ENCODE measurements at places on chromosomes 5 and 9. TPM values are rescaled to one million over a fixed set of nuclear protein-coding genes. Genes with fewer than 3 reads are reported as not detected.
A peak's percentile ranks its signal among the peaks of the same experiment; 100 is the strongest.

DNA sequence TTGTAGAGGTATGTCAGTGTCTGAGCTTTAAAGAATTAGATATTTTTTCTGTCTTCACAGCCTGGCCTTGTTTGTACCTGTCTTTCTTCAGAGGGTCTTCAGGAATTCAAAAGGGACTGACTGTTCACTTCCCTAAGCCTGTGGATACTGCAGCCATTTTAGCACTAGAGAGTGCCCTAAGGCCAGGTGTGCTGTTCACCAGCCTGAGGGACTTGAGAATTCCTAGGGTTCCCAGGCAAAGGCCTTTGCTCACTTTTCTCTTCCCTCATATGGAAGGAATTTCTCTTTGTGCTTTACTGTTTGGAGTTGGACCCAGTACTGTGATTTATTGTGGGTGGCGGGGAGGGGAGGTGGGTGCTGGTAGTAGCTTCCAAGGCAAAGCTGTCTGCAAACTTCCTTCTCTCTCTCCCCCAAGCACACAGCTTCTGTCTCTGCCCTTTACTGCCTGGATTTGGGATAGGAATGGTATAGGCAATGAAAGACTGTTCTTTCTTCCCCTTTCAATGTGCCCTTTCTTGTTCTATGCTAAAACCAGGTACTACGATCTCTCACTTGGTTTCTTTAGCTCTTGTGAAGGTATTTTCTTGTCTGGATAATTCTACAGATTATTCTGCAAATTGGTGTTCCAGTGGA, 9.7 kb upstream of the LRRC70 start:
- H3K4me1 ChIP-seq: no peaks in the 10 kb centered on the region
- no peak overlapping the region for H3K27ac ChIP-seq
- H3K27me3 ChIP-seq: no peaks in the 10 kb centered on the region
- DNase-seq: no peak
- H3K36me3 ChIP-seq: peaks cover 3% of the 10 kb centered on the region

DNA sequence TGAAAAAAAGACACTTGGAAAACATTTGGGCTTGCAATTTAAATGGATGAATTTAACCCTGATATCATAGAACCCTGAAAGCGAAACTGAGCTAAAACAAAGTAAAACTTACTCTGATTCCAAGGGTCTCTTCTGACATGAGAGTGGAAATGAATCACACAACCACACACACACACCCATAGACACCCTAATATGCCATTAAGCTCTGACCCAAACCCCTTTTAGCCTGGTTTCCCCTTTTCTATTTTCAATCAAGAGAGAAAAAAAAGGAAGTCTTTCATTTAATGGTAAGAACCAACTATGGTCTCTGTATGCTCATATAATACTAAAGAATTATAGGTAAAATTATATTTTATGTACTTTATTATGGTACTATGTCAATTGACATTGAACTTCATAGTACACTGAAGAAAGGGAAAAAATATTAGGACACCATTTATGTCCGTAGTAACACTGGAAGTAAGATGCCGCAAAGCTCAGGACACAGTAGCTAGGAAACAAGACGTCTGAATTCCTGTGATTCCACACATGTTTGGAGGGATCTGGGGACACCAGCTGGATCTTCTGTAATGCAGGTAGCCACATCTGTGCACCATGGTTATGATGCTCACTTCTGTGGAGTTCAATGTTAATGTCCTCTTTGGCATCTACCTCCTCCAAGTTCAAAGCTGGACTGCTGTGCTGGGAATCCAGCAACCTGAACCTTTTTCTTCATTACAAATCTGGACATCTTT, 95.8 kb downstream of the PCSK1 start:
- H3K27me3 ChIP-seq: no peaks in the 10 kb centered on the region
- H3K36me3 ChIP-seq: no peaks in the 10 kb centered on the region
- DNase-seq: no peak

The GABRA6 gene
- not detected for polyA plus RNA-seq

The FOXD4L4 gene
- not detected for polyA plus RNA-seq

- DNase-seq: no peak
- H3K27me3 ChIP-seq: no peaks in the 10 kb centered on the region
- no peak overlapping the region for H3K27ac ChIP-seq
- H3K36me3 ChIP-seq: no peaks in the 10 kb centered on the region
- no peaks in the 10 kb centered on the region for H3K4me1 ChIP-seq
- H3K4me3 ChIP-seq: no peak overlapping the region
Measured at GRCh38 chr5:62737766-62738165, 159.1 kb downstream of the LRRC70 start.

- H3K27me3 ChIP-seq: no peaks in the 10 kb centered on the region
- H3K4me3 ChIP-seq: peak overlapping the region; percentile 88
- H3K36me3 ChIP-seq: no peaks in the 10 kb centered on the region
Measured at GRCh38 chr5:56816546-56817081, 1.3 kb downstream of the MAP3K1 start.

DNA sequence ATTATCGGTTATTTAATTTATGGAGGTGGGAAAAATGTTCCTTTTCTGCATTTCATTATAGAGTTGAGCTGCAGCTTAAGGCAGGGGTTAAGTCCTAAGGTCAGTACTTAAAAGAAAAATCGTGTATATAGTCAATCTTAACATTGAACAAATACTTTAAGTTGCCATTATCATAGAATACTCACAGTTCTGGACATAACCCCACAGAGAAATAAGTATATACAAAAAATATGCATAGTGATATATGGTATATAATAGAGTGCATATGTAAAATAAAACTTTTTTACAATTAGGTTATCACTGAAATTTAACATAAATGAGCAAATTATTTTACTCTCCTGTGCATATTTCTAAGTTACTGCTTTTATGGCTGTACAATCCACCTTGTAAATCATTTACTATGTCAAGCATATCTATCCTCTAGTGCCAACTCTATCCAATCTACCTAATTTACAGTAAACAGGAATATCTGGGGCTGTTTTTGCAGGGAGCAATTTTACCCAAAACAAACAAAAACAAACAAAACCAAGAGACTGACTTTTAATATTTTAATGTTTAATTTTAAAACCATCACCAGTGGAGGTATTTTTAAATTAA, 28.8 kb downstream of the TTC39B start:
- no peaks in the 10 kb centered on the region for H3K4me1 ChIP-seq
- H3K27ac ChIP-seq: no peak overlapping the region
- H3K4me3 ChIP-seq: no peak overlapping the region
- H3K27me3 ChIP-seq: no peaks in the 10 kb centered on the region

DNA sequence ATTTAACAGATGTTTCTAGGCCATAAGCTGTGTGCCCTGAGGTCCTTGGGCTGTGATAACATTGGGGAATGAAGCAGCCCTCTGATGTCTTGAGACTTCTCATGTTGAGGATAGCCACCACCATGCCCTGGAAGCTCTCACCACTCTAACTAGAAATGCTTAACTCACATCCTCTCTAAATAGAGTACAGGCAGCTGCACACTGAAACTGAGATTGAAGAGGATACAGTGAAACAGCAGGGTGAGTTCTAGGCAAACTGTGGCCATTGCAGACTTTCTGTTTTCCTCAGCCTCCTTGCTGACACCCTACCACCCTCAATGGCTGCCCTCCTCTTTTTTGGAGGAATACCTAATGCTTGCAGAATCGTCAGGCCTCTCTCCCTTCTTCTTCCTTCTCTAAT, 22.4 kb downstream of the UTP15 start:
- no peaks in the 10 kb centered on the region for H3K4me1 ChIP-seq
- no peaks in the 10 kb centered on the region for H3K36me3 ChIP-seq
- no peaks in the 10 kb centered on the region for H3K27me3 ChIP-seq
- no peak for DNase-seq
- H3K27ac ChIP-seq: no peak overlapping the region
- H3K4me3 ChIP-seq: no peak overlapping the region

The HTR1A gene
- not detected for polyA plus RNA-seq

DNA sequence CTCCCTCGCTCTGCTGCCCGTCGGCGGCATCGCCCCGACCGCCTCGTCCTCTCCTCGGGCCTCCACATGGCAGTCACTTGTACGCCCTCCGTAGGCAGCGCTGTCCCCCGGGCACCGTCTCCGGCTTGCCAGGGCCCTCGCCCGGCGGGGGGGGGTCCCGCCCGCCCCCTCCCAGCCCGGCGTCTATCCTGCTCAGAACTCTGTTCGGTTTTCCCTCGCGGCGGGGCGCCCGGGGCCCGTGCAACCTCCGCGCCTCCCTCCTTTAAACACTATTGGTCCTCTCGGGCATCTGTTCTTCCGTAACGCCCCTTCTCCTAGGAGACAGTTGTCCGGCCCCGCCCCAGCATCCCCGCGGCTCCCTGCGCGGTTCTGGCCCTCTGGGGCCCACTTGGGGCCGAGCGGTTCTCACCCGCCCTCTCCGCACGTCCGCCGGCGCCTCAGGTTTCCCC, 831 bp downstream of the ODF2 start:
- peaks cover 14% of the 10 kb centered on the region for H3K4me1 ChIP-seq
- H3K4me3 ChIP-seq: peak overlapping the region; percentile 68
- peaks cover 25% of the 10 kb centered on the region for H3K36me3 ChIP-seq
- DNase-seq: peak; percentile 86

DNA sequence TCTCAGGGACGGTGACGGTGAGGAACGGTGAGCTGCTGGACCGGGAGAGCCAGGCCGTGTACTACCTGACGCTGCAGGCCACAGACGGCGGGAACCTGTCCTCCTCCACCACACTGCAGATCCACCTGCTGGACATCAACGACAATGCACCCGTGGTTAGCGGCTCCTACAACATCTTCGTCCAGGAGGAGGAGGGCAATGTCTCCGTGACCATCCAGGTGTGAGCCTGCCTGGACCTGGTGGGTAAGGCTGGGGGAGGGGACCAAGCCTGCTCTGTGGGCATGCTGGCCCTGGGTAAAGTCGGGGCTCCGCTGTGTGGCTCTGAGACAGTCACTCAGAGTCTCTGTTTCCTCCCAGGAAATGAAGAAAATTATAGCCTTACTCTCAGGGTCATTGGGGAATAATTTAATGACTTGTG, 29.3 kb downstream of the CDHR2 start:
- H3K4me3 ChIP-seq: no peak overlapping the region
- DNase-seq: no peak
- no peak overlapping the region for H3K27ac ChIP-seq
- H3K36me3 ChIP-seq: no peaks in the 10 kb centered on the region
- no peaks in the 10 kb centered on the region for H3K4me1 ChIP-seq

DNA sequence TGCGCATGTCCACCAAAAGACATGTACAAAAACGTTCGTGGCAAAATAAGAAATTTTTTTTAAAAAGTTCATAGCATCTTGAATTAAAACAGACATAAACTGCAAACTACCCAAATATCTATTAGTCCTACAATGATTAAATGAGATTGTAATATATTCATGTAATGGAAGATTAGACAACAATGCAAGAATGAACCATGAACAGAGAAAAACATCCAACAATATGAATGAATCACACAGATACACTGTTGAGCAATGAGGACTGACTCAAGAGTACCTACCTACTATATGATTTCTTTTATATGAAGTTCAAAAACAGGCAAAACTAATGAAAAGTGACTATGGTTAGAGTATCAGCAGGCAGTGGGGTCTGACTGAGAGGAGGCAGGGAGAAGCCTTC, 17.9 kb upstream of the CTNNAL1 start:
- H3K36me3 ChIP-seq: peaks cover 41% of the 10 kb centered on the region
- no peaks in the 10 kb centered on the region for H3K27me3 ChIP-seq
- no peak for DNase-seq
- H3K27ac ChIP-seq: no peak overlapping the region
- H3K4me3 ChIP-seq: no peak overlapping the region

- H3K27ac ChIP-seq: no peak overlapping the region
- no peak for DNase-seq
- H3K4me3 ChIP-seq: no peak overlapping the region
- H3K36me3 ChIP-seq: no peaks in the 10 kb centered on the region
Measured at GRCh38 chr5:50867140-50867539, 200.7 kb downstream of the PARP8 start.

The FGF10 gene
- polyA plus RNA-seq: 3.9 TPM

DNA sequence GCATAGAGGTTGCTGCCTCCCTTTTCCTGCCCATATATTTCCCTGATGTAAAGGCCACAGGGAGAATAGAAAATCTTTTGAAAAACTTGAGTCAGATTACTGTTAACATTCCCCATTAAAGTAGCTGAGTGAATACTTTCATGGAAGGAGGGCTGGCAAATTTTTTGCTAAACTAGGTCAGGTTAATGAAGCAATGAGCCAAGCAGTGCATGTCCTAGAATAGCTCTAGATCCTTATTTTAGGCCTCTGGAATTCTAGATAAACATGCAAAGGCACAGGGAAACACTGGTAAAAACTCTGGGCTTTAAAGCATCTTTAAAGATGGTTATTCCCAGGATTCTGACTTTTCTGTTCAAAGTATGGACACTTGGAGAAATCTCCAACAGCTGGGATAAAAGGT, 27.9 kb downstream of the TTC1 start:
- no peak overlapping the region for H3K4me3 ChIP-seq
- no peaks in the 10 kb centered on the region for H3K27me3 ChIP-seq
- no peak for DNase-seq
- no peaks in the 10 kb centered on the region for H3K4me1 ChIP-seq

- peak; percentile 65 for DNase-seq
- H3K4me3 ChIP-seq: no peak overlapping the region
- no peaks in the 10 kb centered on the region for H3K4me1 ChIP-seq
- H3K36me3 ChIP-seq: no peaks in the 10 kb centered on the region
Measured at GRCh38 chr5:179325296-179326031, 19.8 kb downstream of the ADAMTS2 start.

GRCh38 chr9:6581253-6581652, 64.3 kb downstream of the GLDC start:
- no peak overlapping the region for H3K27ac ChIP-seq
- no peaks in the 10 kb centered on the region for H3K36me3 ChIP-seq
- H3K4me1 ChIP-seq: no peaks in the 10 kb centered on the region
- no peak for DNase-seq
- H3K4me3 ChIP-seq: no peak overlapping the region

DNA sequence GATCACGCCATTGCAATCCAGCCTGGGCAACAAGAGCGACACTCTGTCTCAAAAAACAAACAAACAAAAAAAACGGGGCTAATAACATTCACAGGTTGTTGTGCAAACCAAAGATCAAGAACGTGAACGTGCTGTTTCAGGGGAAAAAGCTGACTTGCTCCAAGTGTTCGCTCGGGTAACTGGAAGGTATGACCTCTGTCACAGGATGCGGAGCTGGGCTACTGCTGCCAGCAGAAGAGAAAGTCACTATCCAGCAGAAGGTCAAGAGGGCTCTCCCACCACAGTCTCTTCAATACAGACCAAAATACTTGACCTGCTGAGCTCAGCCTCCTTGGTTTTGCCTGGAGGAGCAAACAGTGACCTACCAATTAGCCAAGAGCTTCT, 59.7 kb downstream of the ABCA1 start:
- no peak overlapping the region for H3K4me3 ChIP-seq
- no peak for DNase-seq
- peak overlapping the region; percentile 51 for H3K27ac ChIP-seq
- peaks cover 93% of the 10 kb centered on the region for H3K4me1 ChIP-seq
- H3K27me3 ChIP-seq: no peaks in the 10 kb centered on the region

The TMEM171 gene
- 46.8 TPM for polyA plus RNA-seq

The NR5A1 gene
- 0.03 TPM for polyA plus RNA-seq

GRCh38 chr5:54224103-54224826, 86.1 kb downstream of the ARL15 start:
- no peak for DNase-seq
- no peaks in the 10 kb centered on the region for H3K27me3 ChIP-seq
- no peaks in the 10 kb centered on the region for H3K36me3 ChIP-seq
- no peak overlapping the region for H3K27ac ChIP-seq
- H3K4me3 ChIP-seq: no peak overlapping the region

The PALM2AKAP2 gene
- polyA plus RNA-seq: 0.77 TPM
